ENCODE measurements at places on chromosomes 11 and 22.
A peak's percentile ranks its signal among the peaks of the same experiment; 100 is the strongest.

GRCh38 chr22:41892721-41893120 lies 22.2 kb downstream of the SHISA8 start:
- no peak for DNase-seq

- no peak for DNase-seq
Observed at GRCh38 chr11:67357831-67358670, 4.7 kb upstream of the POLD4 start.

- no peak for DNase-seq
Observed at GRCh38 chr11:10914050-10914449, 56.2 kb upstream of the ZBED5 start.

GRCh38 chr22:44464000-44464399 lies 34.0 kb downstream of the RTL6 start:
- DNase-seq: no peak

- no peak for DNase-seq
Observed at GRCh38 chr11:107118025-107118720, 99.9 kb upstream of the GUCY1A2 start.

DNA sequence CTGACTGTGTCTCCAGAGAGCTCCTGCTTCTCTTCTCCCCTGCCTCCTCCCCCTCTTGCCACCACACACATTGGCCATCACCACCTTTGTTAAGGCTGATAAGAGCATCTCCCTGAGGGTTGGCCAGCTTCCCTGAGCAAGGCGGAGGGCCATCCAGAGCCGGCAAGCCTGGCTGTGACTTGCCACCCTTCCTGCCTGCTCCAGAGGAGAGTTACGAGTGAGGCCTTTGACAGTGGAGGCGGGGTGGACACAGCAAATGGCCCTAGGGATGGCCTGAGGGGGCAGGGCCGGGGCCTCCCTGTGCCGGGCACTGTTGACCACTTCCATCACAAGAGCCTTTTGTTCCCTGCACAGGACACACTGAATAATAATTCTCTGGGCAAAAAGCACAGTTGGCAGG lies 5.4 kb downstream of the FREY1 start:
- no peak for DNase-seq

DNA sequence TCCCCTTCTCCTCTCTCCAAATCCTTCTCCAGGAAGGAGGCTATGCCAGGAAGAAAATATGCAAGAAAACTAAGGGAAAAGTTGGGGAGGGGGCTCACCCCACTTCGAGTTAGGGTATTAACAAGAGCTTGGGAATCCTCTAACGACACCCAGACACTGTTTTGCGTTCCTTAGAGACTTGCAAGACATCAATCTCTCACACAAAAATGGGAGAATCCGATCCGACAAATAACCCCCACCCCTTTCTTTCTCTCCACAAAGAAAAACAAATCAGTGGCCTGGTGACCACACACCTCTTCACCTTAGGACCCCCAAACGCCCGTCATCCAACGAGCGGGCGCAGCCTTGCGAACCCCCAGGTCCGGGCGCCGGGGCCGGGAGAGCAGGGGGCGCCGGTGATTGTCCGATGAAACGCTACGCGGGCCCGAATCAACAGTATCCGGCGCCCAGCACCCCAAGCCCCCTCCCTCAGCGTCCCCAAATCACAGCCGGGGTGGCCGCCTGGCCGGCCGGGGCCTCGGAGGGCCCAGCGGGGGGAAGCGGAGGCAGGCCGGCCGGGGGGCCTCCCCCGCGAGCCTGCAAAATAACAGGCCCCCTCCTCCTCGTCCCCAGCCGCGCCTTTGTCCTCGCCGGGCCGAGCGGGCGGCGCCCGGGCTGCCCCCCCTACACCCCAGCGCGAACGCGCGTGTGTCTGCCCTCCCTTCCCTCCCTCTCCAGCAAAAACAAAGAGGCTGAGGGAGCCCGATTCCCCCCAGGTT lies 690 bp downstream of the CSNK1E start:
- peak; percentile 60 for DNase-seq

DNA sequence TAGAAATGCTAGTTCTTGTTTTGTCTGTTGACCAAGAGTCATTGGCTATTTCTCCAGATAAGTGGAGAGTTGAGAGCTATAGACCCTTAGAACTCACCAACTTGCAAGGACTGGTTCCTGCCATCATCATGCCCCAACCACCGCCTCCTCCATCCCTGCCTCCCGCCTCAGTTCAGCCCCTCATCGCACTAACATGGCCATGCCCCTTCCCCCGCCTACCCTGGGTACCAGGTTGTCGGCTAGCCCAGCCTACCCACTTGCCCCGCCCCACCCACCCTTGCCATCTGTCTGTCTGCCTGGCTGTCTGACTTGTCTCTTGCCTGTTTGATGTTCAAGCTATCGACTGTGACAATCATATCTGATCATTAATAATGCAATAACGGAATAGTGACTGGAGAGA lies 154.1 kb downstream of the TRIM29 start:
- DNase-seq: no peak

GRCh38 chr11:126310992-126311310 lies 7.1 kb downstream of the DCPS start:
- DNase-seq: no peak

- DNase-seq: peak; percentile 40
Observed at GRCh38 chr22:39472570-39473556, 16.1 kb downstream of the MGAT3 start.

- no peak for DNase-seq
Observed at GRCh38 chr22:48076008-48076407, 1313.6 kb downstream of the TBC1D22A start.

- DNase-seq: no peak
Observed at GRCh38 chr11:85843929-85844328, 11.3 kb upstream of the CCDC83 start.

- no peak for DNase-seq
Observed at GRCh38 chr11:1055109-1055703, 18.7 kb upstream of the MUC6 start.

GRCh38 chr11:46489656-46490560 lies 98.3 kb upstream of the CHRM4 start:
- peak; percentile 74 for DNase-seq

- DNase-seq: no peak
Observed at GRCh38 chr22:18136563-18137320, 13.2 kb upstream of the USP18 start.

DNA sequence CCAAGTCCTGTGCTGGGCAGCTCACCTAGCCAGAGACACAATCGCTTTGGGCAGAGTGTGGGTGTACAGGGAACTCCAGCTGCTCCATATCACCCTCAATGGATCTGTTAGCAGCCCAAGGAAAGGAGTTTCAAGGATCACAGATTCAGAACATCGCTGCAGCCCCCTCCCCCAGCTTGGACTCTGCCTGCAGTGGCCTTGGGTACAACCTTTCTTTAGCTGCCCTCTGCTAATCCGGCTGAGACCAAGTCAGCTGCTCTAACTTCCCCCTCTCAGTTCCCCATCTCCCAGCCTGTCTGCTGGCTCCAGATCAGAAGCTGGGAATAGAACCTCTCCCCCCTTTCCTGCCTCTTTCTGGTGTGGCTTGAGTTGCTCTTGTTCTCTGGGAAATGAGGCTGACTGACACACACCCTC lies 1.3 kb downstream of the TMEM86A start:
- no peak for DNase-seq

Data from GM12865 (cell line).